ENCODE measurements at places on chromosomes 11 and 22. TPM values are rescaled to one million over a fixed set of nuclear protein-coding genes. Genes with fewer than 3 reads are reported as not detected.

- peak; percentile 40 for DNase-seq
Measured at GRCh38 chr22:40728731-40729189, 49.5 kb downstream of the MCHR1 start.

- no peak for DNase-seq
Measured at GRCh38 chr11:118314988-118315411, 10.5 kb downstream of the CD3E start.

GRCh38 chr11:127369356-127369755 is 368.8 kb upstream of the KIRREL3 start:
- no peak for DNase-seq

- DNase-seq: no peak
Measured at GRCh38 chr11:9527481-9528135, 45.9 kb upstream of the WEE1 start.

- DNase-seq: no peak
Measured at GRCh38 chr11:92845805-92846204, 123.6 kb upstream of the MTNR1B start.

GRCh38 chr11:43955381-43956118 is 13.1 kb downstream of the C11orf96 start:
- DNase-seq: no peak

DNA sequence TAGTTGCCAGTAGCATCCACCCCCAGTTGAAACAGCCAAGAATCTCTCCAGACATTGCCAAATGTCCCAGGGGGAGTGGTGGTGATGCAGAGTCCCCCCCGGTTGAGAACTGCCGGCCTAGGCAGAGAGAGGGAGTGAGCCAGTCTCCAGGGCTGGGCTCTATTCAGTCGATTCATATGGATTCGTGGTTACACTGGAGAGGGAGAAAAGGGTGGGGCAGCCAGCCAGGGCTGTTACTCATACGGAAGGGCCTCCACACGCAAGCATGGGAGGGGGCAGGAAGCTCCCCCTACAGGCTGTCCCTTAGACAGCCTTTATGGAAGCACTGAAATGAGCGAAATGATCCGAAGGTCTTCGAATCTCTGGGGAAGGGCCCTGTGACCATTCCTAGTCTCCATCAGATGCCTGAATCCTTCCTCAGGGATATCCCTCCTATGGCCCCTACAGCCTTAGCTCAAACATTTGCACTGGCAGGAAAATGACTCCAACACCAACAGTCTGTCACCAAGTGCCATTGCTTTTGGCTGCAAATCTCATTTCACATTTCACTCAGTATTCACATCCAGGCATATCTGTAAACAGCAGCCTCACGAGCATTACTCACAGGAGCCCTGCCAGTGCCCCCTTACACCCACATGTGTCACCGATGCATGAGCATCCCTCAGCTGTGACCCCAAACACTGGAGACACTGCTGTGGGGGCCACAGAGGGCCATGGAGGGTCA is 18.4 kb upstream of the TLCD5 start:
- peak; percentile 73 for DNase-seq

- no peak for DNase-seq
Measured at GRCh38 chr11:110909336-110909735, 197.1 kb upstream of the ARHGAP20 start.

DNA sequence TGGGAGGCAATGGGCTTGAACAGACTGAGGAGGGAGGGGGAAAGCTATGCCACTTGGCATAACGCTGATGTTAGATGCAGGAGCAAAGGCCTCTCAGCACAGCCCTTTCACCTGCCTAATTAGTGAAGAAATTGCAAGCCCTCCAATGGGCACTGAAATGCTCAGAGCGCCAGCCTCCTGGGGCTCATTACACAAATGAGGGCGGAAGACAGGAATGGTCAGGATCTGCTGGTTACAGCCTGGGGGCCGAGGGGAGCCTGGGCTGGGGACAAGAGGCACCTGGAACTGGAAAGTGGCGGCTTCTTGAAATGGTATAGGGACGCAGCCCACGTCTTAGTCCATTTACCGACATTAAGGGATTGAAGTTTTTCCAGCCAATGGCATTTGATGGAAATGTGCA is 50.2 kb upstream of the PLET1 start:
- no peak for DNase-seq

Gene MS4A12
- polyA plus RNA-seq: not detected

Gene PANX2
- 1.9 TPM for polyA plus RNA-seq

Gene CD6
- polyA plus RNA-seq: not detected

Gene BIRC2
- 17.1 TPM for polyA plus RNA-seq

Gene BANF1
- polyA plus RNA-seq: 263 TPM

Gene RPS6KA4
- 17.3 TPM for polyA plus RNA-seq

Gene LUZP2
- polyA plus RNA-seq: not detected

Gene OR52I1
- polyA plus RNA-seq: not detected
